ENCODE measurements at places on chromosomes 5 and 9. TPM values are rescaled to one million over a fixed set of nuclear protein-coding genes. Genes with fewer than 3 reads are reported as not detected.

Gene CDO1
- total RNA-seq = 0.82 TPM

Gene IL5
- total RNA-seq = not detected

Gene SARDH
- total RNA-seq = 3.4 TPM

Gene INSYN2B
- total RNA-seq = 3.0 TPM

Gene PIP5KL1
- 3.9 TPM for total RNA-seq
